SK-N-DZ (cell line): ENCODE measurements at places on chromosomes 1 and 21.

GRCh38 chr1:178521241-178521640 lies 8.3 kb downstream of the TEX35 start:
- no peak for DNase-seq

GRCh38 chr21:25283720-25284119 lies 323.6 kb downstream of the MRPL39 start:
- peak; percentile 21 for DNase-seq

GRCh38 chr1:43327549-43328292 lies 9.9 kb upstream of the MPL start:
- DNase-seq = no peak

GRCh38 chr1:234916840-234917239 lies 211.8 kb downstream of the TOMM20 start:
- DNase-seq = no peak

DNA sequence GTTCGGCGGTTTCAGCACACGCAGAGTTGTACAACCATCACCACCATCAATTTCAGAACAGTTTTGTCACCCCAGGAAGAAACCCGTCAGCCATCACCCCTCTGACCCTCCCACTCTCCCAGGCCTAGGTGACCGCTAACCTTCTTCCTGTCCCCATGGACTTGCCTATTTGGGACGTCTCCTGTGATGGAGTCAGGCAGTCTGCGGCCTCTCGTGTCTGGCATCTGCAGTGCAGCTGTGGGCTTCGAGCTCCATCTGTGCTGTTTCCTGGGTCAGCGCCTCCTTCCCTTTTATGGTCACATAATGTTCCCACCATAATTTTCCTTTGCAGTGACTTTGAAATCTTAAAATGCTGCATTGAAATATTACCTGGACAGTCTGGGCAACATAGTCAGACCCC lies 24.4 kb downstream of the SLC45A1 start:
- DNase-seq = no peak
